ENCODE measurements at places on chromosomes 6 and 20.

DNA sequence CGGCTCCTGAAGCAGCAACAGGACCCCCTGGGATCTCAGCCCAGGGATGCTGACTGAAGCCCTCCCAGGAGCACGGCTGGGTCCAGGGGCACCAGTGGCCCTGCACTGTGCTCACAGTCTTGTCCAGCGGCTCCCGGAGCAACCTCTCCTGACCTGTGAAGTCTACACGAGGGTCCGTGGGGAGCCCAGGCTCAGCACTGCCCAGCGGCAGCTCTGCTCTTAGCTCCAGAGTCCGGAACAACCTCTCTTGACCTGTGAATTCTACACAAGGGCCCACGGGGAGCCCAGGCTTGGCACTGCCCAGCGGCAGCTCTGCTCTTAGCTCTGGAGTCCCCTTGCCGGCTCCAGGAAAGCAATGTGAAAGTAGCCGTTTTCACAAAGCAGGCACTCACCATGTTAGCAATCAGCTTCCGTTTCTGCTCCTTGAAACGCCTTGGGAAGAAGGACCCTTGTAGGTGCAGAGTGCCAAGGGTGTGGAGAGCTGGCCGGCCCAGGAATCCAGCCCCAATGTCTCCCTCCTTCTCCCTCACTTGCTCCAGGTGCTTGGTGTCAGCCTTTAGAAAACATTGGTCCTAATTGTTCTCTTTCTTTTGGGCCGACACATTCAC lies 310.9 kb downstream of the CDH4 start:
- DNase-seq = no peak

DNA sequence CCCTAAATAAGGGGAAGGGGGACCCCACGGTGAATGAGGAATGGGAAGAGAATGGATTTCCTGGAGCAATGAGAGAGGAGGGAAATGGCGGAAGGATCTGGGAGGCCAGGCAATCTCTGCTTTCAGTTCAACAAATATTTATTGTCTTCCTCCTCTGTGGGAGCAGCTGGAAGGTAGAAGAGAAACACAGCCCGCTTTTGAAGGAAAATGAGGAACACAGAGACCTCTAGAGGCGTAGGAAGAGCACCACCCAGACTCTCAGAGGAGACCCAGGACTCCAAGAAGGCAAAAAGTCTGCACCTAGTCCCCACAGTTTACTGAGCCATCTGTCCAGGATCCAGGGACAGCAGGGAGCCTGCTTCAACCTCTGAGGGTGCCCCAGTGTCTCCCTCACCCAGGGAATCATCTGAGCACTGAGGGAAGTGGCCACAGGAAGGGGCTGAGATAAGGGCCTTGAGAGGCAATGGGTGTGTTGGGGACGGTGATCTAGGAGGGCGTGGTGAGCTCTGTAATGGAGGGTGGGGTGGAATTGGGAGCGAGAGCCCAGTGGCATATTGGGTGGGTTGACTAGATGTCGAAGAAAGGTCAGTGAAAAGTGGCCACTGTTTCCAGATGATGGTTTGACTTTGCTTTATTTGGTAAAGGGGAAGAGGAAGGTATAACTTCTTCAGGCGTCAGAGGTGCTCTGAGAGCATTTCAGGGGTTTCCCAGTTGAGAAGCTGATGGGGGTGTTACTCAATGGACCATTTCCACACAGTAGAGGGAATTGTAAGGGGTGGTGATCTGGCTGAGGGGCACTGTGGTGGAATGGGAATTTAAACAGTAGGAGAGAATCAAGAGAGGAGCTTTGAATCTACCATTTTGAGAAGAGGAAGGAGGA lies 610 bp downstream of the PSORS1C1 start:
- DNase-seq = peak; percentile 71

DNA sequence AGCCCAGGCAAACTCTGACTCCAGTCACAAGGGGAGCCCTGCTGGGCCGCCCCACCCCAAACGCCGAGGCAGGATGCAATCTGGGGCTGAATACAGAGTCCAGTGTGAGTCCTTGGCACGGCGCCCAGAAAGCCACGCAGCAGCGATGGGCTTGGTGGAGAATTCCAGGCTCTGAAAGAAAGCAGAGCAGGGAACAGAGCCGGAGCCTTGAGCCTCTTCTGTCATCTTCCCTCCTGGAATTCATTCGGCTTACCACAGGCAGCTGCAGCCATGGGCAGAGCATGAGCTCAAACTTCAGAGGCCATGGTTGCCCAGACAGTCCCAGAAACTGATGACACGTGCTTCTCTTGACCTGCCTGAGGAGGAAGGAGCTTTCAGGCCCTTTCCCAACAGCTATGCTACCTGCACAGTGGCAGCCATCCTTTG lies 441.1 kb upstream of the JARID2 start:
- peak; percentile 94 for DNase-seq

DNA sequence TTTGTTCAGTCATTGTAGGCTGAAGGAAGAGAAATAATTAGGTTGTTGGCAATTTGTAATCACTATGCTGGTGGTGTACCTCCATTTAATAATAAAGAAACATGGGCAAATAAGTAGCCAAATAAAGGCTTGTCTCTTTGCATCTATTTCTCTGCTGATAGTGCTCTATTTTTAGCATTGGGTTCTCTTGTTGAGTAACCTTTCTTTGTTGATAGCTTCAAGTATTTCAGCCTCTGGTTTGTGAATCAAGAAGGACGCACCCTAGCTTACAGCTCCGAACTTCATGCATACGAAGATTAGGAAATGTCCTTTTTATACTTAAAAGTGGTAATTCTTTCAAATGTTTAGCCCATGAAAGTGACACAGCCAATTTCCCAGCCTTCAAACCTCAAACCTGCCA lies 2.6 kb downstream of the PPP1R14C start:
- DNase-seq = no peak

- peak; percentile 10 for DNase-seq
These were observed 69.1 kb downstream of the PPP1R14C start for GRCh38 chr6:150211700-150212511.

- DNase-seq = no peak
These were observed 15.1 kb upstream of the TMEM217 start for GRCh38 chr6:37272834-37273566.

- DNase-seq = no peak
These were observed 5.5 kb downstream of the CST1 start for GRCh38 chr20:23745247-23745646.

- DNase-seq = peak; percentile 77
These were observed 11.1 kb upstream of the SERINC3 start for GRCh38 chr20:44532981-44533331.

DNA sequence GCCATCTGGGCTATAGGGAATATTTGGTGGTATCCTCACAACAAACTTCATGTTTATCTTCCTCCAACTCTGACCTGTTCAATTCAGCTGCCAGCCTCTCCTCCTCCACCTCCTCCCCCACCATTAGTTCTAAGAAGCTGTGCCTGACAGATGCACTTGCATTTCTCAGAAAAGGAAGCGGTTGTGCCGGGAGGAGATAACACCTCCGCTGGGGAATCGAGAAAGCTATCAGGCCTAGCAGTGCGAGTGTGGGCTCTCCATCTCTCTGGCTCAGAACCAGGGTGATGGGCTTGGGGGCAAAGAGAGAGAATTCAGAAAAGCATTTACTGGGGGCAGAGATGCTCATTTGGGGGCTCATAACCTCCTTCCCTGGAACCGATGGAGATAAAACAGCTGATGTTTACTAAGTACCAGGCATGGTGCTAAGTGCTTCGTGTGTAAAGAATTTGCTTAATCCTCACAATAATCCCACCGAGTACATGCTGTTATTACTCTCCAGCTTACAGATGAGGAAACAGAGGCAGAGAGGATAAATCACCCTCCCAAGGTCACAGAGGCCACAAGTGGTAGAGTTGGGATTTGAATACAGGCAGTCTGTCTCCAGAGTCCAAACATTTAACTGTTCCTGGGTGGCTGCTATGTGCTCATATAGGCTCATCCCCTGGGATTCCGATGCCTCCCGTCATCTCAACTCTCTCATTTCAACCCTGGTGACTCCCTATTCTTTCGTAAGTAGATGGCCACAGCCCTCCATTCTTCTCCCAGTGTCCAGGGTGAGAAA lies 38.3 kb downstream of the COX4I2 start:
- DNase-seq = peak; percentile 50

DNA sequence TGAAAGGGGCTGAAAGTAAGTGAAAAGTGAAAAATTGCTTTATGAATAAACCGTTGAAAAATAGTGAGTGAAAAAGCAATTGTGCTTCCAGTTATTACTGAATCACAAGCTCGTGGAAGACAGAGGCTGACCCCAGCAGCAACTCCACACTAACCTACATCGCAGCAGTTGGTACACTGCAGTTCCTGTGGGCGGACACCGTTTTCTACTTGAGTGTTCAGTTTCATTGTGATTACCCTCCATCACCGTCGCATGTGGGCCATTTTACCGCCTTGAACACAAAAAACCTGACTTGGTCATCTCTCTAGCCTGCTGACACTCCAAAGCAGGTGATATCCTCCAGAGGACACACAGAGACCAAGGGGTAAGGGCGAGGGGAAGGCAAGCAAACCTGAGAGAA lies 28.4 kb downstream of the PRDM1 start:
- no peak for DNase-seq

GRCh38 chr20:12902992-12903391 lies 105.8 kb upstream of the SPTLC3 start:
- no peak for DNase-seq

- no peak for DNase-seq
These were observed 15.2 kb downstream of the DEFB132 start for GRCh38 chr20:272718-273117.

GRCh38 chr6:113432521-113433334 lies 424.4 kb upstream of the MARCKS start:
- no peak for DNase-seq

GRCh38 chr6:46901882-46902314 lies 19.8 kb downstream of the ADGRF5 start:
- no peak for DNase-seq

DNA sequence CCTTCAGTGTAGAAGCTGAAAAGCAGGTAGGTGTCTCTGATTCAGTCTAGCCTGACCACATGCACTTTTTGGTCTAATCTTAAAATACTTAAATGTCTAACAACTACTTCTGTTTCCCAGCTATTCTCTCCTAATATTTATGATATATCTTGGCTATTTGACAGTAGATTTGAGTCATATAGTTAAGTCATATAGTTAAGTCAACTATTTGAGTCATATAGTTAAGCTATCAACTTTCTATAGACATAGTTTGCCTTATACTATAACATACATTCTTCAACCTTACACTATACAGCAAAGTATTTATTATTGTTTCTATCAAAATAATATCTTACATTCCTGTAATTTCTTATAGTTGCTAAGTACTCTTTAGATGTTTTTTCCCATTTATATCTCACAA lies 110.9 kb downstream of the GMDS start:
- DNase-seq = no peak

DNA sequence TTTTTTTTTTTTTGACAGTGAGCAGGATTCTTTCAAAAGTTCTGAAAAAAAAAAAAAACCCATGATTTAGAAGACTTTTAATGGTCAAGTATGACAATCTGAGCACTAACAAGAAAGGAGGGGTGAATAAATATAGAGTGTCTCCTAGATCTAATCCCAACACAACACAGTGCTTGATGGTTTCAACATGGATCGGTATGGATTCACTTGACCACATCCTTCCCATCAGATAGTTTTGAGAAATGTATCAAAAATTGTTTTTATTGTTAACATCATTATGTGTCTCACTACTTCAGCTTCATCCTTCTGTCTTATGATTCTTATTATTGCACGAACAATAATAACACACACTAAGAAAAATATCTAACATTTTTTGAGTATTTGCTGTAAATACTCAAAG lies 21.0 kb downstream of the KIF13A start:
- DNase-seq = no peak

DNA sequence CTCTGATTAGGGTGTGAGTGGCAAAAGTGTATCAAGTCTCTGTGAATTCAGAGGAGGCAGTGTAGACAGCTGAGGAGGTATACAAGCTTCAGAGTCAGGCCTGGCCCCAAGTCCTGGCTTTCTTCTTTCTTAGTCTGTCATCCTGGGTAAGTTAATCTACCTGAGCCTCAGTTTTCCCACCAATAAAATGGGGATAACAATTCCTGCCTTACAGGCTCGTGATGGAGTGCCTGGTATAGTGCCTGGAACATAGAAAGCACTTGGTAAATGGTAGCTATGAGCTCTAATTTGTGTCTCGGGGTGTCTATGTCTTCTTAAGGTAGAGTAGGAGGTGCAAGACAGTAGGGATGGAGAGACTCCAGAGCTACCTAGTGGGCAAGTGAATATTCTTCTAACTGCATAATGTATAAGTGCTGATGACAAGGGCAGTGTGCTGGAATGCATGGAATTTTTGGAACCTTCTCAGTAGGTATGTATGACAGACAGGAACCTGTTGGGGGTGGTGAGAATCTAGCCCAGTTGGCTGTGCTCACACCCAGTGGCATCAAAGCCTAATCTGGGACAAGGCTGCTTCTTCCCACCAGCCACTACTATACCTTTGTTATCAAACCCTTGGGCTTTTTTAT lies 4.0 kb upstream of the SCUBE3 start:
- DNase-seq = no peak

GRCh38 chr6:105601541-105602236 lies 198.8 kb upstream of the PREP start:
- DNase-seq = peak; percentile 99

GRCh38 chr6:81144346-81144745 lies 608.1 kb downstream of the TENT5A start:
- no peak for DNase-seq

- no peak for DNase-seq
These were observed 5.1 kb downstream of the LZTS3 start for GRCh38 chr20:3168079-3168828.

DNA sequence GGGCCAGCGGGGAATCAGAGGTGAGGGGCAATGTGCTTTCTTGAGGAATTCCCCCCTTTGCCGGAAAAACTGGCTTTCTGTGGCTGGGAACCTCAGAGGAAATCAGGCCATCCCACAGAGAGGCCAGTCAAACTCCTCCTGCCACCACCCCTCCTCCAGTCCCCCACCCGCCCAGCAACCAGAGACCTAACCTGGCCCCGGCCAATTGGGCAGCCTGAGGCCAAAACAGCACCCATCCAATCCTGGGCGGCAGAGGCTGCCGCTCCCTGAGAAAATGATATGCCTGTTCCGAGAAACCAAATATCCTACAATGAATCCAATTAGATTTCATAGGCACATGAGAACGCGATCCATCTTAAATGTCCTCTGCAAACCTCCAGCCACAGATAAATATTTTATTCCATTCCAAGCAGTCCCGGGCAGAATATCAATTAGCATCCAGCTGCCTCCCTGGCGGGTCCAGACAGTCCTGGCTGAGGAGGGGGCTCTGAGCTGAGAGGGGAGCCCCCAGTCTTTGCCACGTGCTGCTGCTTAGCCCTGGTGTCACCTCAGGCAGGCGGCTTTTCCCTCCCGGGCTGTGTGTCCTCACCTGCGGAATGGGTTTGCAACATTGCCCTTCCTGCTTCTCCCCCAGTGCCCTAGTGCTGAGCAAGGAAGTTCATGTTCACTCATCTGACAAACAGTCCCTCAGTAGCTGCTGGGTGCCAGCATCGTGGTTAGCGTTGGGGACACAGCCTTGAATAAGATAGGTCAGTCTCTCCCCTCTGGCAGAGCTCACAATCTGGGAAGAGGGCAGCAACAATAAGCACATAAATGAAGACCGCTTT lies 95.0 kb downstream of the DLGAP4 start:
- no peak for DNase-seq

DNA sequence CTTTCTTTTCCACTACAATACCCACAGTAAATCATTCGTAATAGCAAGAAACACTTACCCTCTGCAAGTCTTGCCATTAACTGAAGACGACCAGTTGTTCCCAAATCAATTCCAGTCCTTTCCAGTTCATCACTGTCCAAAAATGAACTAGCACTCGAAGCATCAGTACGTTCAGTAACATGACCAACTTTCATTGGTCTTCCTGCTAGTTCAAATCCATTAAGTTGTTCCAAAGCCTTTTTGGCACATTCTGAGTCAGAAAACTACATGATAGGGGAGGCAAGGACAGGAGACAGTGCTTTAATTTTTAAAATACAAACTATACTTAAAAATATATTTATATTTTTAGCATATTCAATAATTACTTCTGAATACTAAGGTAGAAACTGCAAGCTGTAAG lies 14.9 kb downstream of the ROMO1 start:
- DNase-seq = no peak

All from RPMI7951 (cell line).